Spleen (tissue), 13 donors: ENCODE measurements at places on chromosomes 7 and 10. TPM values are rescaled to one million over a fixed set of nuclear protein-coding genes. Genes with fewer than 3 reads are reported as not detected.

SEMA3D gene
- 161 TPM for total RNA-seq

GRCh38 chr7:80429181-80429580 is 82.7 kb downstream of the GNAT3 start:
- no peak for DNase-seq

ADAMTS14 gene
- total RNA-seq = 0.28 TPM

GRCh38 chr7:51455948-51456347 is 139.3 kb upstream of the COBL start:
- no peak for DNase-seq

GRCh38 chr10:110016039-110016438 is 8.3 kb downstream of the ADD3 start:
- no peak for DNase-seq

GRCh38 chr7:153276394-153276793 is 516.8 kb downstream of the ACTR3B start:
- no peak for DNase-seq

DNA sequence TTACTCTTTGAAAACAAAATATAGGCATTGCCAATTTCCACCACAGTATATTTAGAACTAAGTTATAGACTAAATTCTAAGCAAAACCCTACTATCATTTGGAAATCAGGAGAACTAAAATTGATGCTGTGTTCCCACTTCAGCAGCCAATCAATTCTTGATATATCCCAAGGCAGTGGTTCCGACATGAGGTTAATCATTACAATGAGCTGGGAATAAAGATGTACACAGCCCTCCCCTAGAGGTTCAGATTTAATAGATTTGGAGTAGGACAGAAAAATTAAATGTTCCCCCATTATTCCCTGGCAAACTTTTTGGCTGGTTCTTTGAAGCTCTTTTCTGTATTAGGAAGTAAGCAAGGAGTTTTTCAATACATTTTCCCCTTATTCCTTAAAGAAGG is 15.1 kb downstream of the ZNF800 start:
- no peak for DNase-seq

DNA sequence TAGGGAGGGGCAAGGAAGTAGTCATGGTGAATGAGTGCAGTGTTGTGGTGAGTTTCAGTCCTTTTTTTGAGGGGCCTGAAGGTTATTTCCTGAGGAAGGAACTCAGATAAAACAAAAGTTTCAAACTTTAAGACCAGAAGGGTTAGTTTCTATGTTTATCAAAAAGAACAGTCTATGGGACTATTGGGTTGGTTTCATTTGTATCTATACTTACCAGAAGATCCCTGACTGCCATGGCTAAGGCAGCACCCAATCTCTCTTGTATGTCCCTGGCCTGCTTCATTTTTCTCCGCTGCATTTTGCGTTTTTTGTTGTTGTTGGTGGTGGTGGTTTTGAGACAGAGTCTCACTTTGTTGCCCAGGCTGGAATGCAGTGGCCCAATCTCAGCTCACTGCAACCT is 19.3 kb upstream of the GAD2 start:
- DNase-seq = no peak

RSPH10B gene
- 1.4 TPM for total RNA-seq

DNA sequence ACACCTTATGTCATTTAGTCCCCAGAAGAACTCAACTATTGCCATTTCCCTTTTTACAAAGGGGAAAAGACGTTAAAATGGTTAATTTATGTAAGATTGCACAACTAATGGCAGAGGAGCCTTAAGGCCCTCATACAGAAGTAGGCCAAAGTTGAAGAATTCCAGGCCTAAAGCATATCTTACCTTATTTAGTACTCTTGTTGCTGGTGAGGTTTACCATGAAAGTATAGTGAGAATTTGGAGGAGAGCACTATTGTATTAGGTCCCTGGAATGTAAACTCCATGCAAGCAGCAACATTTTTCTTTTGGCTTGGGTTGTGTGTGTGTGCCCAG is 731 bp upstream of the CRPPA start:
- DNase-seq = no peak

DNA sequence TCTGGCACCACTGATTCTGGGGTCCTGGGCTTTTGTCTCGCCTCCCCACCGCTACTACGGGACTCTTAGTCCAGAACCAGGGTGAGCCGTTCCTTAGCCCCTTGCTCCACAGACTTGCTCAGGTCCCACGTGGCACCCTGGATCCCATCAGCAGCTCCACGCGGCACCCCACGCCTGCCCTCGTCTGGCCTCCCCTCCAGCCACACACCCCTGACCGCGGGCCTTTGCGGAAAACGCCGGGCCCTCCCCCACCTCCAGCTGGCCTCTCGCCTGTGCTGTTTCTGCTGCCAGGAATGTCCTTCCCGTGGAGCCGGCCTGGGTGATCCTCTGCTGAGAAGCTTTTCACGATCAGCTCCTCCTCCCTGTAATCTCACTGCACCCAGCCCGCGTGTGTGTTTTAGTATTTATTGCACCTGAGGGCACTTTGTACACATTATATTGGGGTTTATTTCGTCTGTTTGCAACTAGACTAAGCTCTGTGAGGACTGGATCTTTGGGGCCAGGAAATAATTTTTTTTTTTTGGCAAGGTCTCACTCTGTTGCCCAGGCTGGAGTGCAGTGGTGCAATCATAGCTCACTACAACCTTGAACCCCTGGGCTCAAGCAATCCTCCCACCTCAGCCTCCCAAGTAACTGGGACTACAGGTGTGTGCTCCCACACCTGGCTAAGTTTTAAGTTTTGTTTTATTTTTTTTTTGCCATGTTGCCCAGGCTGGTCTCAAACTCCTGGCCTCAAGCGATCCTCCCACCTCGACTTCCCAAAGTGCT is 10.5 kb upstream of the TTYH3 start:
- peak; percentile 82 for DNase-seq

GRCh38 chr10:49120911-49121310 is 5.6 kb upstream of the VSTM4 start:
- DNase-seq = no peak

FAM241B gene
- 1.8 TPM for total RNA-seq

DNA sequence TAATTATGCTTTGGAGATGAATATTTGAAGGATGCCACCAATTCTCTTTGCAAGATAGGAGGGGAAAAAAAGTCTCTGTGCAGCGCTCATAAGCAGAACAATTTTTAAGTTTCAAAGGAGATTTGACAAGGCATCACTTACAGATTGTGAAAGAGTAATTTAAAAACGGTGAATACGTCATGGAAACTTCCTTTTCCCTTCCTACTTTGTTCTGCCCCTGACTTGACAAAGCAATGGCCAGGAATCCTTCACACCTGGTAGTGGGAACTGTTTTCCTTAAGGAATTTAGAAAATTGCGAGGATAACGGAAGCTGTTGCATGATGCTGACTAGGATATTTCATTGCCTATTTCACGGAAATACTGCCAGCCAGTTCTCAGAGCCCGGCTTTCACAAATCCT is 16.7 kb downstream of the FAM107B start:
- no peak for DNase-seq

ADGRA1 gene
- total RNA-seq = not detected

- DNase-seq = peak; percentile 11
Measured at GRCh38 chr10:49076741-49077521, 38.4 kb downstream of the VSTM4 start.

- DNase-seq = no peak
Measured at GRCh38 chr10:87842776-87843497, 20.4 kb downstream of the KLLN start.

KIF5B gene
- total RNA-seq = 89.7 TPM
